Activated T-cell treated with anti-CD3 and anti-CD28 coated beads for 24 hours (primary cell): ENCODE measurements at places on chromosomes 2 and 18.

DNA sequence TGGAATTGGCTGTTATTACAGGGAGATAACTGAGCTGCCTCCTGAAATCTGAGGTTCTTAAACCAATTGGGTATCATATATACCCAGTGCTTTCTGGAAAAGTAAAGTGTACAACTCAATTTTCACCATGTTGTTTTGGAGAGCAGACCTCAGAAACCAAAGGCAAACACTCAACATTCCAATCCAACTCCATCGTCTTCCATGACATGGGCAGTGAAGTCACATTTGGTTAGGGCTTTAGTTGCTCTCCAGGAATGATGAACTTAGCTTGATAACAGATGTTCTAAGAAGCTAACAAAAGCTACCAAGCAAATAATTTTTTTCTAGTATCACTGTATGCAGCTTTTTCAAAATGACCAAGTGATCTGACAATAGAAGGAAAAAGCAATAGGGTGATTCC is 107.0 kb upstream of the SLC35G4 start:
- DNase-seq, result no peak

- no peak for DNase-seq
These were observed 245.5 kb upstream of the KCNJ3 start for GRCh38 chr2:154452906-154453493.

DNA sequence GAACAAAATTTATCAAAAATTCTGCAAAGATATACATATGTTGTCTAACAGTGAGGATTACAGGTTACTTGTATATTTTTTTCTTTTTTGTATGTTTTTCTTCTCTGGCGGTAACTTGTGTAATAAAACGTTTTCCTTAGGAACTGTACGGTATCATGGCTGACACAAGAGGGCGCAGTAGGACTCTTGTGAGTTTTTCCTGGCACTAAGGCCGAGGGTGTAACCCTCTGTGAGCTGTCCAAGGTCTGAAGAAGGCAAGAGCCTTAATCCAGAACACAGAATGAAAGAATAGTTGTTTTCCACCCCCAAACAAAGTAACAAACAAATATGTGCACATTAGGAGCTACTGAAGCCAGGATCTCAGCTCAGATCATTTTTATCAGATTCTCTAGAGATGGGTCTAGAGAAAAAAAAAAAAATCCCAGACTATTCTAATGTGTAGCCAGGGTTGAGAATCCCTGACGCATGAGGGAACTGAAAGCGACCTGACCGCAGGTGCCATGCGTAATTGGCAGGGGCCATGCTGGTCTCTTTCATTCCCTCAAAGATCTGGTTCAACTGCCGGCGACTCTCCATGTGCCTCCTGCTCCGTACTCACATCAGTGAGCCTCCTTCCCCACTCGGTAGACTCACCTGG is 27.0 kb downstream of the TMEM200C start:
- no peak for DNase-seq

- DNase-seq, result no peak
These were observed 29.1 kb downstream of the MTCL1 start for GRCh38 chr18:8734496-8734895.

GRCh38 chr2:24181849-24182248 is 7.0 kb downstream of the FAM228A start:
- no peak for DNase-seq

DNA sequence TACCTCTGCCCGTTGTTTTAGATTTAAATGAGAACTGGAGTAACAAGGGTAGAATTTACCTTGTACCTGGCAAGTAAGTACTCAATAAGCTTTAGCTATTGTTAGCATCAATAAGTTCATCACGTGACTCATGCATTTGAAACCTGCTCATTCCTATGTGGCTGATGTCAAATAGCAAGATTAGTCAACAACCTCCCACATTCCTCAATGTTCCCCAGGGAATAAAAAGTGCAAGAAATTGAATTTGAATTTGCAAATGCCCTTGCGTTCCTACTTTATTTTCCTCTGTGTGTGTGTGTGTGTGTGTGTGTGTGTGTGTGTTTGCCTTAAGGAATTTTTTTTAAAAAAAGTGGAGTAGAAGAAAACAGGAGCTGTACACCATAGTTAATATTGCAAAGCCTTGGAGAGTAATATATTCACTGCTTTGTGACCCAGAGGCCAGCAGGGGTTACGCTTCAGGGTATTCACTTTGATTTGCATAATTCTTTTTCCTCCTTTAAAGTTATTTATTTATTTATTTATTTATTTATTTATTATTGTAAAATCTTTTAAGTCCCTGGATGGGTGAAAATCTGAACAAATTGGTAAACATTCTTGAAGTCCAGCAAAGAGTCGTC is 43.9 kb upstream of the DNAH7 start:
- DNase-seq, result no peak

DNA sequence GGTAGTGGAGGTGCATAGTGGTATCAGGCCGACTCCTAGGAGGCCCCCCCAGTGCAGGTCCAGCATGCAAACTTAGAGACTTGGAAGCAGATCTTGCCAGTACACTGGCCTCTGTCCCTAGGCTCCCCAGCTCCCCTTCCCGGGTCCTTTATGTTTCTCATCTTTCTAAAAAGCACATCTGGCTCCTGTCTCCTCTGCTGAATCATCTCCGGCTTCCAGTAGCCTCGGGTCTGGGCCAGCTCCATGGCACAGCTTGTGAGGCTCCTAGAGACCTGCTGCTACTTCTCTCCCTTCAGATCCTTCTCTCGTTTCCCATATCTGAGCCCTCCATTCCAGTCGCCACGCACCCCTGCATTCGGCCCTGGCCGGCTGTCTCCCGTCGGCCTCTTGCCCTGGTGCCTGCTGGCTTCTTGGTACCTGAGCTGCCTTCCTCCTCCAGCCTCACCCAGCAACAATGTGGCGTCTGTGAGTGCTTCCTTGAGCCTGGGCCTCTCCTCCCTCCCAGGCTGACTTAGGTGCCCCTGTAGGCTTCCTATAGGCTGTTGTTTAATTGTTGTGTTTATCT is 6.6 kb downstream of the TRAF3IP1 start:
- DNase-seq, result no peak

DNA sequence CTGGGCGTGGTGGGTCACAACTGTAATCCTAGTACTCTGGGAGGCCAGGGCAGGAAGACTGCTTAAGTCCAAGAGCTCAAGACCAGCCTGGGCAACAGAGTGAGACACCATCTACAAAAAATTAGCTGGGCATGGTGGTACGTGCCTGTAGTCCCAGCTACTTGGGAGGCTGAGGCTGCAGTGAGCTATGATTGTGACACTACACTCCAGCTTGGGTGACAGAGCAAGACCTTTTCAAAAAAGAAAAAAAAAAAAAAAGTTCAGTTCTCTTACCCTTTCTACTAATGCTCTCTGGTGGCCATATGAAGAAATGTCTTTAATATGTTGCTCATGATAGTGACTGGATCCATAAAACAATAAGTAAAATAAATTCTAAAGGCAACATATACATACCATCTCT is 14.9 kb downstream of the TYW5 start:
- no peak for DNase-seq

- DNase-seq, result no peak
These were observed 53.6 kb upstream of the ITGA6 start for GRCh38 chr2:172373766-172374165.

- no peak for DNase-seq
These were observed 295.0 kb downstream of the RAD51AP2 start for GRCh38 chr2:17223211-17223610.

- DNase-seq, result no peak
These were observed 3.2 kb downstream of the GALNT5 start for GRCh38 chr2:157260533-157261198.

DNA sequence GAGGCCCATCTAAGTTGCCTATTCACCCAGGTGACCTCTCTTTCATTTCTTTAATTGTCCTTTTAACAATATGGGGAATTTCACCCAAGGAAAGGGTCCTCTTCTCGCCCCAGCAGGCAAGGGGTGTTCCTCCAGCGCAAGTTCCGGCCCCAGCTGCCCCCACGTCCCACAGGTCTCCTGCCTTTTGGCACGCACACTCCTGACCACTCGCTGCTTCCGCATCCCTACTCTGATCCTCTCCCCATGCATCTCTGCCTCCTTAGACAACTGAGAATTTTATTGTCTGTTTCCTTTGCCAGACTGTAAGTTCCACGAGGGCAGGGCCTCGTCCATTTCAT is 684 bp upstream of the ARPC2 start:
- no peak for DNase-seq
